Endothelial cell (in vitro differentiated cells): ENCODE measurements at places on chromosomes 7 and 10.

- no peak overlapping the region for H3K4me3 ChIP-seq
- DNase-seq = no peak
- H3K4me1 ChIP-seq = no peaks in the 10 kb centered on the region
Measured at GRCh38 chr10:26300001-26300400, 83.4 kb downstream of the GAD2 start.

GRCh38 chr7:112162142-112162766 is 43.9 kb downstream of the DOCK4 start:
- no peaks in the 10 kb centered on the region for H3K36me3 ChIP-seq
- H3K27me3 ChIP-seq = peaks cover 1% of the 10 kb centered on the region
- peak; percentile 69 for DNase-seq
- H3K4me3 ChIP-seq = peak overlapping the region; percentile 29
- H3K4me1 ChIP-seq = peaks cover 43% of the 10 kb centered on the region

- no peak for DNase-seq
- no peak overlapping the region for H3K27ac ChIP-seq
- H3K36me3 ChIP-seq = peaks cover 8% of the 10 kb centered on the region
- peaks cover 6% of the 10 kb centered on the region for H3K4me1 ChIP-seq
Measured at GRCh38 chr10:35578618-35578956, 26.6 kb upstream of the GJD4 start.

GRCh38 chr7:133339772-133340171 is 86.9 kb downstream of the EXOC4 start:
- no peaks in the 10 kb centered on the region for H3K4me1 ChIP-seq
- no peak for DNase-seq
- H3K27ac ChIP-seq = no peak overlapping the region

- H3K4me3 ChIP-seq = no peak overlapping the region
- H3K36me3 ChIP-seq = no peaks in the 10 kb centered on the region
- H3K27ac ChIP-seq = no peak overlapping the region
- peaks cover 2% of the 10 kb centered on the region for H3K27me3 ChIP-seq
- H3K4me1 ChIP-seq = no peaks in the 10 kb centered on the region
Measured at GRCh38 chr7:7554649-7555575, 11.8 kb upstream of the MIOS start.

- peaks cover 18% of the 10 kb centered on the region for H3K4me1 ChIP-seq
- no peak overlapping the region for H3K27ac ChIP-seq
- no peaks in the 10 kb centered on the region for H3K36me3 ChIP-seq
- H3K4me3 ChIP-seq = no peak overlapping the region
Measured at GRCh38 chr10:106931159-106931852, 233.2 kb downstream of the SORCS1 start.

DNA sequence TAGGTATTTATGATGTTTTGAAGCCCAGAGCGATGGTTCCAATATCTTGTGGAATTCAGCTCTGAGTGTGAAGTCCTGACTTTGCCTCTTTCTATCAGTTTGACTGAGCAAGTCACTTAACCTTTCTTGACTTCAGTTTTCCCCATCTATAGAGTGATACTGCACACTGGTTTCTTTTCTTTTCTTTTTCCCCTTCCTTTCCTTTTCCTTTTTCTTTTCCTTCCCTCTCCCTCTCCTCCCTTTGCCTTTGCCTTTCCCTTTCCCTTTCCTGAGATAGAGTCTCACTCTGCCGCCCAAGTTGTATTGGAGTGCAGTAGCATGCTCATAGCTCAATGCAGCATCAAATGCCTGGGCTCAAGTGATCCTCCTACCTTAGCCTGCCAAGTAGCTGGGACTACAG is 20.6 kb downstream of the SGPL1 start:
- peaks cover 16% of the 10 kb centered on the region for H3K4me1 ChIP-seq
- H3K4me3 ChIP-seq = peak overlapping the region; percentile 26
- H3K27me3 ChIP-seq = no peaks in the 10 kb centered on the region
- peak overlapping the region; percentile 22 for H3K27ac ChIP-seq

- no peaks in the 10 kb centered on the region for H3K36me3 ChIP-seq
- no peak for DNase-seq
- H3K4me1 ChIP-seq = no peaks in the 10 kb centered on the region
- no peak overlapping the region for H3K27ac ChIP-seq
- H3K27me3 ChIP-seq = no peaks in the 10 kb centered on the region
Measured at GRCh38 chr10:121171825-121172787, 320.9 kb downstream of the WDR11 start.

GRCh38 chr7:110186334-110186733 is 904.6 kb upstream of the LRRN3 start:
- no peaks in the 10 kb centered on the region for H3K27me3 ChIP-seq
- no peaks in the 10 kb centered on the region for H3K4me1 ChIP-seq
- H3K4me3 ChIP-seq = no peak overlapping the region

- H3K36me3 ChIP-seq = no peaks in the 10 kb centered on the region
- H3K4me3 ChIP-seq = no peak overlapping the region
- no peak overlapping the region for H3K27ac ChIP-seq
- H3K27me3 ChIP-seq = no peaks in the 10 kb centered on the region
Measured at GRCh38 chr7:3408814-3409595, 108.0 kb downstream of the SDK1 start.

DNA sequence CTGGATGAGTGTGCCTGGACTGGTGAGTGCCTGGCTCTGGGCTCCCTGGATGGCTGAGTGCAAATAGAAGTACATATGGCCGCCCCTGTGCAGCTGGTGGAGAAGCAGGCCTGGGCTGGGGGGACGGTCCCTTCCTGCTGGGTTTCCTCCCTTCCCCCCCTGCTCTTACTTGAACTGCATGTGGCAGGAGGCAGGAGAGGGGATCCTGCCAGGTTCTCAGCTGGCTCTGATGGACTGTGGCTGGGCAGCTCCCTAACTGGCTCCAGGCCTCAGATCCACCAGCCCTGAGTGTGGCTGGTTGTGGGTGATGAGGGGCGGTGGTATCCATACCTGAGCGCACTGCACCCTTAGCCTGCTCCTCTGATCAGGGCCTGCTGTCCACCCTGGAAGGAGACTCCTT is 26.9 kb downstream of the ADCY1 start:
- peaks cover 31% of the 10 kb centered on the region for H3K4me1 ChIP-seq
- peaks cover 17% of the 10 kb centered on the region for H3K36me3 ChIP-seq
- H3K27ac ChIP-seq = no peak overlapping the region
- H3K4me3 ChIP-seq = no peak overlapping the region
- DNase-seq = no peak

GRCh38 chr7:28078036-28078901 is 102.3 kb downstream of the JAZF1 start:
- H3K4me1 ChIP-seq = peaks cover 22% of the 10 kb centered on the region
- DNase-seq = peak; percentile 41
- H3K27ac ChIP-seq = no peak overlapping the region
- H3K4me3 ChIP-seq = no peak overlapping the region
- H3K36me3 ChIP-seq = no peaks in the 10 kb centered on the region

DNA sequence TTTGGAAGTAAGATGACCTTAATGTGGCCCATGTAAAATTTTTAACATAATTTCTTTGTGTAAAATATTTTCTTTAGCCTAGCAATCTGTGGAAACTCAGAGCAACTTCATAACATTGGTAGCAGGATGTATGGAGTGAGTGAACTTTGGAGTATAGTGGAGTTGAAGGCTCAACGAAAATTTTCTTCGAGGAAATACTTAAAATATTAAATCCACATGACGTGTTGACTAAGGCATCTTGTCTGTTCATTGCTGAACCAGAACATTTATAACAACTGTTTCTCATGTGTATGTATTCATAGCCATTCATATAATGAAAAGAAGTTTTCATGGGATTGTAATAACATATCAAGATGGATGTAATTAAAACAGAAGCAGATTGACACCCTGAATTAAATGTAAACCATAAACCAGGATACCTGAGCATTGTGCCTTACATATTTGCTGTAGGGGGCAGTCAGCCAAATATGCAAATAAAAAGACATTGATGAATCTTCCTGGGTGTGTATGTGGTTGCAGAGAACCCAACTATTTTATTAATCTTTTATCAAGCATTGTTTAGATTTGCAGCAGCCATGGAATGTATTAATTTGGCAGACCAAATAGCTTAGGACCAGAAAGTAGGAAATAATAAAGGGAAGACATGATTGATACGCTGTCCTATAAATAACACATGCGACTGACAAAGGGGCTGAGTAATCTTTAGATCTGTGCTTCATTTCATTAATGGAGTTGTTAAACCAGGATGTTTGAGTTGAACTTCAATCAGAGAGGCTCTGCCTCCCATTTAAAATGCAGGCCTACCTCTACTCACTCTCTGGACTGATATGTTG is 11.5 kb downstream of the AUTS2 start:
- peaks cover 33% of the 10 kb centered on the region for H3K4me1 ChIP-seq
- DNase-seq = no peak
- no peaks in the 10 kb centered on the region for H3K27me3 ChIP-seq
- H3K27ac ChIP-seq = no peak overlapping the region
- no peaks in the 10 kb centered on the region for H3K36me3 ChIP-seq
- no peak overlapping the region for H3K4me3 ChIP-seq

GRCh38 chr10:17460756-17461155 is 6.4 kb upstream of the ST8SIA6 start:
- peaks cover 8% of the 10 kb centered on the region for H3K36me3 ChIP-seq
- H3K4me3 ChIP-seq = no peak overlapping the region
- DNase-seq = no peak
- peaks cover 4% of the 10 kb centered on the region for H3K27me3 ChIP-seq

DNA sequence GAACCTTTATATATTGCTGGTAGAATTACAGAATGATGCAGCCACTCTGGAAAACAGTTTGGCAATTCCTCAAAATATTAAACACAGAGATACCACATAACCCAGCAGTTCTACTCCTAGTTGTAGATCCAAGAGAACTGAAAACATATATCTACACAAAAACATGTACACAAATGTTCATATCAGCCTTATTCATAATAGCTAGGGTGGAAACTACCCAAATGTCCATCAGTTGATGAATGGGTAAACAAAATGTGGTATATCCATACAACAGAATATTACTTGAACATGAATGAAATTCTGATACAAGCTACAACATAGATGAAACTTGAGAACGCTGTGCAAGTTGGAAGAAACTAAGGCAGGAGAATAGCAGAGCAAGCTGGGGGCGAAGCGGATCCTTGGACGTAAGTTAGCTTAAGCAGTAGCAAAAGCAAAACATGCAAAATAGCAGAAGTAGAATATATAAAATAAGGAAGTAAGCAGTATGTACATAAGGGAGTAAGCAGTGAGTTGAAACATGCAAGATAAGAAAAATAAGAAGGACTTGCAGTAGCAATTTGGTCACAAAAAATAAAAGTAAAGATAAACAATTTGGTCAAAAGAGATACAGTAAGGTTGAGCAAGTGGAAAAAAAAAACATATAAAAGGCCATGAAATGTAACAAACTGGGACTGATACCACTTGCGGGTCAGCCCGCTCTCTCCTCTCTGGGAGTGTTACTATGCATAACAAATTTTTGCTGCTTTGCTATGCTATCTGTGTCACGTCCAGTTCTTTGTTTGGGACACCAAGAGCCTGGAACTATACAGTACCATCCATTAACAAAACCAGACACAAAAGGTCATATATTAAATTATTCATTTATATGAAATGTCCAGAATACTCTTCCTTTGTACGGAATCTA is 18.0 kb upstream of the HILPDA start:
- no peak overlapping the region for H3K27ac ChIP-seq
- no peak overlapping the region for H3K4me3 ChIP-seq
- H3K4me1 ChIP-seq = no peaks in the 10 kb centered on the region
- H3K36me3 ChIP-seq = no peaks in the 10 kb centered on the region
- H3K27me3 ChIP-seq = no peaks in the 10 kb centered on the region

GRCh38 chr10:324593-324992 is 189.3 kb downstream of the ZMYND11 start:
- no peak overlapping the region for H3K4me3 ChIP-seq
- no peaks in the 10 kb centered on the region for H3K27me3 ChIP-seq
- DNase-seq = no peak
- peaks cover 5% of the 10 kb centered on the region for H3K4me1 ChIP-seq
- peaks cover 6% of the 10 kb centered on the region for H3K36me3 ChIP-seq

DNA sequence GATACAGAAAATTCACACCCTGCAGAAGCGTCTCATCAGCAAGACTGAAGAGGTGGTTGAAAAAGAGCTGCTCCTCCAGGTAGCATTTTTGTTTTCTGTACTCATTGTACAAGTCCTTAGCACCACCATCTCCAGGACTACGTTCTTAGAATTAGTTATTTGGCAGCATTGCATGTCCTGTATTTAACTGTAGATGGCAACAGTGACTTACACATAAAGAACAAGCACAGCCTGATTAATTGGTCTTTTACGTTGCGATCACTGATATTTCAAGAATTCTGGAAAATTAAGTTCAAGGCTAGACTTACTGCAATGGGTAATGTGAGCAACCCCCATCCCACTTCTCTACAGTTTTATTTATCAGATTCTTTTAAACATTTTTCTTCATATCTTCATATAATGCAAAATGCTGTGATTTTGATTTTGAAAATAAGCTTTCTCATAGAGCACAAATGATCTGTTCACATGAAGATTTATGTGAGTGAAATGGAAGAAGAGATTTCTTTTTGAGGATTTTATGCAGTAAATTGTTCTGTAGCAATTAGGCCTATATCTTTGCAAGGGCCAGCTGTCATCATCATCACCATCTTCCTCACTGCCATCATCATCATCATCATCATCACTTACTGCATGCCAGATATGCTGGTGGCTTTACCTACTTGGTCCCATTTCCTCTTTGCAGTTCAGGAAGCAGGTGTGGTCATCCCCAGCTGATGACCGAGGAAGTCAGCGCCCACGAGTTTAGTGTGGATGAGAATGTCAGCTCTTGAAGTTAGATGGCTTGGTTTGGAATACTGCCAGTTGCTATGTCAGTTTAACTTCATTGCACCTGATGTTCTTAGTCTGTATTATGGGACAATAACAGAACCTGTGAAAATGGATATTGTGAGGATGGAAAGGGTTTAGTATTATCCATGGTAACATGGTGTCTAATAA is 53.4 kb downstream of the CFAP58 start:
- H3K4me3 ChIP-seq = no peak overlapping the region
- no peak overlapping the region for H3K27ac ChIP-seq
